ENCODE measurements at places on chromosomes 7 and 10. TPM values are rescaled to one million over a fixed set of nuclear protein-coding genes. Genes with fewer than 3 reads are reported as not detected.

The GSAP gene
- 0.85 TPM for total RNA-seq

The ARMC10 gene
- total RNA-seq, result 73.2 TPM

The HNRNPA2B1 gene
- 819 TPM for total RNA-seq

The RAMP3 gene
- total RNA-seq, result 0.13 TPM

The SDK1 gene
- total RNA-seq, result 47.4 TPM

The AMPH gene
- total RNA-seq, result not detected

The TEX36 gene
- total RNA-seq, result not detected

The CNPY1 gene
- total RNA-seq, result not detected

The ZCWPW1 gene
- 6.5 TPM for total RNA-seq

The AZGP1 gene
- 0.49 TPM for total RNA-seq

The ELMO1 gene
- 0.80 TPM for total RNA-seq
